ENCODE measurements at places on chromosomes 1 and 21. TPM values are rescaled to one million over a fixed set of nuclear protein-coding genes. Genes with fewer than 3 reads are reported as not detected.
A peak's percentile ranks its signal among the peaks of the same experiment; 100 is the strongest.

GRCh38 chr1:162476620-162477019, 21.0 kb upstream of the UHMK1 start:
- DNase-seq = no peak

DNA sequence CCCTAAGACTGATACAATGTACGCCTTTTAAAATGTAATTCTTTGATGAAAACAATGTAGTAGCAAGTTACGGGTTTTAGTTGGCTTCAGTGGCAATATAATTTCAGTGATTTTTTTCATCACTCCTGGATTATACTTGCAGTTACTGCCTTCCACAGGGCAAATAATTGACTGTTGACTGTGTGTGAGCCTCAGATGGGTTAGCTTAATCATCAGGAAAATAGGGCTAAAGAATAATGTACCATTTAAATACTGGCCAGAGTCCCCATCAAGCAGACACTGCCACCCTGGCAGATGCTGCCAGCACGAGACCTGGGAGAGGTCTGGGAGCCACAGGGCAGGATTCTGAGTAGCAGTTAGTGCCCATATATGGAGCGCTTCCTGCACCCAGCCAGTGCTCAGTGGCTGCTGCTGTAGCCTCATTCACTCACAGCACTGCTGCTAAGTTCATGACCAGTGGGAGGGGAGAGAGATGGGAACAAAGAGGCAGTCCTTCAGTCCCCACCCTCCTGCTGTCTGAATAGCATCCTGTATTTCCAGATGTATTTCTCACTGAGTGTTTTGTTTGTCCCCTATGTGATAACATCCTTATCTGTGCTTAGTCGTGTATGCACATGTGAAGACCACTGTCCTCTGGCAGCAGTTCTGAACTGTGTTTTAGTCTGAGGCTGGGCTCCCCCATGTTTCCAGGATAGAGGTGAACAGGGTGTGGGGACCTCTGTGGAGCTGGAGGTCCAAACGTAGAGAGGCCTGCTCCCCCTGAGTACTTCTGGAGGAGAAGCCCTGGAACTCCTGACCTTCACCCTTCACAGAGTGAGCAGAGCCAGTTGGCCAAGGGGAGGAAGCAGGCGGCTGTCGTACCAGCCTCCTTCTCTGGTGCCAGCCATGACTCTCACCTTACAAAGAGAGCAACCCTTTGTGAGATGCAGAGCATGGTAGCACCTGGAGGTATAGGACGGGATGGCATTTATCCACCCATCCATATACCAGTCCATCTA, 80.4 kb downstream of the ADARB1 start:
- DNase-seq = no peak

DNA sequence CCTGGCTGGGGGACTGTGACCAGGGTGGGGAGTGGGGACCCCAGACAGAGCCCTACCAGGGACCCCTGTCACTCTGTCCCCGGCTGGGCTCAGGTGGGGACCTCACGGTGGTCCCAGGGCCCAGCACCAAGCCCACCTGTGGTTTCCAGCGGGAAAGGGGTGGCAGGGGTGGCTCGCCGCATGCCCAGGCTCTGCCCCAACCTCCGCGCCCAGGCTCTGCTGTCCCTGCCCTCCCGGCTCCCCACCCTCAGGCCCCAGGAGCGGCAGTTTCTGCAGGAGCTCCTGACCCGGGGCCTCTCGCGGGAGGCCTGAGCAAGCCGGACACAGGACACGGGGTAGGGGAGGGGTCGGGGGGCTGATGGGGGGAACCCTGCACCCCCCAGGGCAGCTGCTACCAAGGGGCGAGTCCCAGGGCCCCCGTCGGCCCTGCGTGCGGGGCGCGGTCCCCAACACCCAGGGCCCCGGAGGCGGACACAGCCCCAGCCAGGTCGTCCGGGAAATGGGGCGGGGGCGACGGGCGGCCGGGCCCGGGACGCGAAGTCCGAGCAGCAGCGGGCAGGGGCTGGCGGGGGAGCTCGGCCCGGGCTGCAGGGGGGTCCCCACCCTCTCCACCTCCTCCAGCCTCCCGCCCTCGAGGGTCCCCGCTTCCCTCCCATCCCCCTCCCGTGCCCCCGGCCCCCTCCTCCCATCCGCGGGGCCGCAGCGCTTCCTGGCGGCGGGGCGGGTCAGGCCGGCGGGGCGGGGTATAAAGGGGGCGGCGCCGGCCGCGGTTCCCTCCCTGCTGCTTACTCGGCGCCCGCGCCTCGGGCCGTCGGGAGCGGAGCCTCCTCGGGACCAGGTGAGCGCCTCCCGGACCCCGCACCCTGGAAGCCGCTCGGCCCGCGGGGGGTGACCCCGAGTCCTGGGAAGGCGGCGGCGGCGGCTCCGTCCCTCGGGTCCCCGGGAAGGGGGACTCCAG, at the start of gene COL6A2:
TSS of gene COL6A2 (plus strand) at position 777 of the 958 bp plus-strand sequence.
- DNase-seq = peak; percentile 49

DNA sequence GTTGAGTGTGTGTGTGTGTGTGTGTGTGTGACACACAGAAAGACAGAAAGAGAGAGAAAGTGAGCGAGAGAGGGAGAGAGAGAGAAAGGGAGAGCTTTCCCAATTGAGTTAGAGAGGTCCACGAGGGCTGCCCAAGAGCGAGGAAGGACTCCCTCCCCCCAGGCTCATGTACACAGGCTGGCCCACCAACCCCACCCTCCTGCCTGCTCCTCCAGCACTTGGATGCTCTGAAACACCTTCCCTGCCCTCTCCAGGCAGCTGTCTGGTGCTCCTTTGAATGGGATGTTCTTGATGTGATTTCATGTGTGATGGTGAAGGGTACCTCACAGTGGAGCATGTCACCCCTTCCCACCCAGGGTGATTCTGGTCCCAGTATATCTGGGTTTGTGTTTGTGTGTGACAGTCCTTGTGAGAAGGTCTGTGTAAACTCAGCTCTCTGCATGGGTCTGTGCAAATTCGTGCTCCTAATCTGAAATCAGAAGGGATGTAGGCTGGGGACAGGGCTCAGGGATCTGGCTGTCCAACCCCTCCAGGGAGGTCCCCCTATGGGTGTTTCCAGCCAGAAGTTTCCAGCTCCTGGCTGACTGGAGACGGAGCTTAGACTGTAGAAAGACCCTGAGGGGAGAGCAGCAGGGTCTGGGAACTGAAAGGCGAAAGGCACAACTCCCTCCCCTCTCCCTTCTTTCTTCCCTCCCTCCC, 6.8 kb upstream of the PEAR1 start:
- DNase-seq = no peak

- no peak for DNase-seq
Measured at GRCh38 chr1:114075105-114075504, 78.6 kb downstream of the SYT6 start.

GRCh38 chr1:162857850-162858249, 3.1 kb downstream of the CCDC190 start:
- no peak for DNase-seq

- no peak for DNase-seq
Measured at GRCh38 chr21:39620856-39621255, 8.1 kb downstream of the B3GALT5 start.

The C1orf94 gene
- total RNA-seq = not detected

GRCh38 chr1:22115286-22115685, 27.6 kb downstream of the WNT4 start:
- DNase-seq = no peak

The DMBX1 gene
- not detected for total RNA-seq

The SPRR2A gene
- not detected for total RNA-seq

GRCh38 chr1:56052041-56052440, 527.3 kb downstream of the PLPP3 start:
- DNase-seq = no peak

GRCh38 chr1:30716646-30717045, 6.7 kb downstream of the MATN1 start:
- DNase-seq = no peak

DNA sequence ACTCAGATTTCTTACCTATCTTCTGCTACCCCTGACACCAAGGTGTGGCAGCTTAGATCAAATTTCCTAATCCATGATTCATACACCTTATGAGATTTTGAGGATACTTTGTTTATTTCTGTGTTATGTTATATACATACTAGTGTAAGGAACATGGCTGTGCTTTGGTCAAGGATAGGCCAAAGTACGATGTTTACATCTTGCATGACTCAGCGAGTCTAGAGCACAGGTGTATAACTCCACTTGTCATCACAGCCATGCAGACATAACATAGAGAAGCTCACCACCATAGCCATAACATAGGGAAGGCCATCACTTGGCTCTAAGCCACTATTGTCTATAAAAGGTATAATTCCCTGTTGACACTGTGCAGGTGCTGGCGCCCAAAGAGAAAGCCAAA, 61.2 kb downstream of the GBP6 start:
- DNase-seq = no peak

DNA sequence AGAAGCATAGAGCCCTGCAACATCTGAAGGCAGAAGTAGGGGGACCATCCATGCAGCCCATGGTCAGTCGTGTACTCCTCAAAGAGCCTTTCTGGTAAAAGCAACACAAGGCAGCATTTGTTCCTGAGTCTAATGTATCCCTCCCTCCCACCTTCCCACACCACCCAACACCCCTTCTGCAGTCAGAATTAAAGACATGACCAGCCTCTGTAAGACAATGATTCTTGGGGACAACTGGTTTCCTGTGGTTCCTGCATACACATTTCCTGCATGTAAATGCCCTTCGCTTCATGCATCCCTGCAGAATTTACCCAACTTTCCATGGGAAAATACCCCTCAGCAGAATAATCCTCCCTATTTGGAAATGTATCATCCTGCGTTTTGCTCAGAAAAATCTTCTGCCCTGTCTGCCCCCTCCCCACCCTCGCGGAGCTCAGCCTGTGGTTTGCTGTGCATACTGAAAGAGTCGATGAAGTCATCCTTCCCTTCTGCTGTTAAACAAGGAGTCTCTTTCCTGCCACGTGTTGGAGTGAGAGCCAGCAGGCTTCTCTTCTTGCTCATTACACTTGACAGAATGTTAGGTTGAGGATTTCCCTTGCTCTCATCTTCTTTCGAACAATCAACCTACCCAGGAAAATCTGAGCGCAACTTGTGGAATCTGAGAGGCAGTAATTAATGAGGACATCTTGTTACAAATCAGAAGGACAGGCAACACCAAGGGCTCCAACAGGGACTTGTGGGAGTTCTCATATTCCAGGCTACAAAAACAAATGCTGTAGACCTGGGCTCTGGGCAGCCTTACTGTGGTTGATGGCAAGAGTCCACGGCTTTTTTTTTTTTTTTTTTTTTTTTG, 4.7 kb downstream of the TNN start:
- no peak for DNase-seq

DNA sequence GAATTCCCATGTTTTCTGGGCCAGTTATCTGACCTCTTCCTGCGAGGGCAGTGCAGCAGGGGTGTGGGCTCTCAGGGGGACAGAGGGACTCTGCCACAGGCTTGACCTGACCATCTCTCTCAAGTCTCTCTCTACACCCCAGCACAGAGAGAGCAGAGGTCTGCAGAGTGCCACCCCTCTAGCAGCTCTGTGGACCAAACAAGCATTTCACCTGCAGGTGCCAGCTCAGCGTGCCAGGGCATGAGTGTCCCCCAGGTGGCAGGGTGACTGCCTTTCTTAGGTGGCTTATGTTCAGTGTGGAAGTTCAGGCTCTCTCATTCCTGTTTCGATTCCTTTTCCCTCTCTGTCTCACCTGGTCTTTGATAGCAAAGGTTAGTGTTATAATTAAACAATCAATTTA, 191.3 kb downstream of the CACNA1E start:
- no peak for DNase-seq

GRCh38 chr1:233518344-233518743, 95.6 kb upstream of the KCNK1 start:
- no peak for DNase-seq

GRCh38 chr1:53186533-53186932, 10.1 kb upstream of the CPT2 start:
- no peak for DNase-seq

- DNase-seq = no peak
Measured at GRCh38 chr1:5903680-5904079, 88.5 kb downstream of the NPHP4 start.

- DNase-seq = no peak
Measured at GRCh38 chr1:37761416-37762095, 3.4 kb downstream of the EPHA10 start.

DNA sequence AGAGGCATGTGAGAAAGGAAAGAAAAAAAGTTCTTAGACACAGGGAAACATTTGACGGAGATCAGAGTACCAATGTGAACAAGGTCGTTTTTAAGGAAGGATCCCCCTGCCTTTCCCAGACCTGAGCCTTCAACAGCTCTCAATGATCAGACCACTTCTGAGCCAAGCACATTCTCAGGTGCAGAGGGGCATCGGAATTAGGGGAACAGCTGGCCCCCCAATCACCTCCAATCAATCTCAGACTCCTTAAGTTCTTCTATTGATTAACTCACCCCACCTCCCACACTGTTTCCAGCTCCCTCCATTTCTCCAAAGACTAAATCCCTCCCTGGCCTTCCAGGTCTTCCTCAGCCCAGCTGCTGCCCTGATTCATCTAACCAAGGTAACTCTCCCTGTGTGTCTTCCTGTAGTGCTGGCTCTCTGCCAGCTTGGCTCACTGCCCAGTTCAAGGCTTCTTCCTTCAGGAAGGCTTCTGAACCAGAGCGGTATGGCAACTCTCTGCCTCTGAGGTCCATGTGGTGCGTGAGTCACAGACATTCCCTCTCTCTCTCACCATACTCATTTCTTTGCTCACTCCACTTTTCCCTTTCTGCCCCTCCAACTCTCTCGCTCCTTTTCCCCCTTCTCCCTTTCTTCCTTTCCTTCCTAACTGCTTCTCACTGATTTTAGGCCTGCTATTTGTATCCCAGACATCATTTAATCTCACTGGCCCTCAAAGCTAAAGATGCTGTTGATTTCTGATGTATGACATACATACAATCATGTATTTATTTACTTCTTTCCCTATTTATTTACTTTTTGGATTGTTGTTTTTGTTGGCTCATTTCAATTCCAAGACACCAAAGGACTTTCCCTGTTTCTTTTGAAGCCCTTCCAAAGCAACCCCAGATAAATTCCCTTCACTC, 18.1 kb downstream of the CFAP45 start:
- peak; percentile 23 for DNase-seq

The PSMB2 gene
- 196 TPM for total RNA-seq

DNA sequence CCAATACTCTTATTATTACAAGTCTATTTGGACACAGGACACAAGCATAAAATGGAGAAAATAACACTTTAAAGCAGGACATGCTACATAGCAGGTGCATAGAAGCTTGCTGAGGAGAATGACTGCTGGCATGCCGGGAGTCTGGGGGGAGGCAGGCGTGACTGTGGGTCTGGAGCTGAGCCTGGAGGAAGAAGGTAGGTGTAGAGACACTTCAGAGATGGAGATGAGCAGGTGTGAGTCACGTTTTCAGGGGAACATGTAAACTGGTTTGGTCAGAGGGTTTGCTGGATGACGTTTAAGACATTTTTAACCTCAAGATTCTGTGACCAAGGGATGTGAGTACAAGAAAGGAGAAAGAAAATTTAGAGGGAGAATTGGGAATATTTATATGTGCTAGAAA, 24.5 kb downstream of the OSCP1 start:
- no peak for DNase-seq

GRCh38 chr1:199297174-199297573, 658.3 kb downstream of the PTPRC start:
- DNase-seq = no peak

The HTR6 gene
- 0.43 TPM for total RNA-seq

GRCh38 chr1:59357645-59358320, 60.9 kb downstream of the FGGY start:
- DNase-seq = no peak

The CYP4A11 gene
- total RNA-seq = not detected
